Right lung (tissue), 10 donors: ENCODE measurements at places on chromosomes 3 and 15. TPM values are rescaled to one million over a fixed set of nuclear protein-coding genes. Genes with fewer than 3 reads are reported as not detected.

Gene ATP8B4
- 2.4 TPM for polyA plus RNA-seq

- peak; percentile 84 for DNase-seq
Observed at GRCh38 chr3:173397161-173398110, at the start of gene NLGN1. Gene NLGN1 (plus strand): TSS chr3:173397744.

Gene TMEM207
- polyA plus RNA-seq: 0.17 TPM

DNA sequence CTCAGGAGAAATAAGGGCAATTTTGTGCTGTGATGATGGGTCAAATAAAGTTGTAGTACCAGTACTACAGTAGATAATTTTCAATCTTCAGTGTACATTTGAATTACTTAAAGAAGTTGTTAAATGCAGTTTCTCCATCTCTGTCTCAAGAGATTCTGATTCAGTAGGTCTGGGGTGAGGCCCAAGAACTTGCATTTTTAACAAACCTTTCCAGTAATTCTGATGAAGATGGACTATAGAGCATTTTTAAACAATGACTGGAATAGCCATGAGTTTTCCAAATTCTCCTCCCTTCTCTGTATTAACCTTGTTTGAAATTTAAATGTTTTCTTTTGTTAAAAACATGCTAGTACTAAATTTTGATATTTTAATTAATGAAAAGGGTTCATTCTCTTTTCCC, 127.0 kb upstream of the CD96 start:
- no peak for DNase-seq

Gene PP2D1
- 0.66 TPM for polyA plus RNA-seq

Gene NOX5
- 1.2 TPM for polyA plus RNA-seq

DNA sequence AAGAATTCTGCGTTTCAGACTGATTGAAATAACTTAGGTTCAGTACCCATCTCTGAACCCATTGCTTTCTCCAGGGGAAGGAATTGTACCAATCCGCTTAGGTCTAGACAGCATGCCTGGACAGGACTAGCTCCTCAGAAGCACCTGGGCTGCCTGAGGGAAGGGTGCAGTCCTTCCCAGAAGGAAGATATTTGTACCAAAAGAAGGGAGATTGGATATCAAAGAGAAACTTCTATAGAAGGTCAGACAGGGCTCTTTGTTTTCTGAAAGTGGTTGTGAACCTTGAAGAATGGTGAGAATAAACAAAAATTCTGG, 133.8 kb upstream of the LRTM1 start:
- DNase-seq: no peak

DNA sequence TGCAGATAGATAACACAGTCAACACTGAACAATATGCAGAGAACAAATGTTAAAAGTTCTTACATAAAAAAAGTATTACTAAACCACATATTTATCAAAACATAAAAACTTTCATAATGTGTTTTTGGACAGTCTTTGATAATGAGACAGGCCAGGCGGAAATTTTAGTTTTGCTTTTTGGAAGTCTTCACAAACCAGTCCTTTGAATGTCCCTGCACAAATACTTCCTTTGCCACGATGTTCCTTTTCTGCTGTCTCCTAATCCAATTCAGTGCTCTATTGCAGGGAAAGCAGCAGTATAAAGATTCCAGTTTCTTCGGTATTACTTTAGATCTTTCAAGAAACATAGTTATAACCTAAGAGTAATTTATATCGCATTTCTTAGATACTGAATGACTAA, 135.9 kb downstream of the TBL1XR1 start:
- no peak for DNase-seq

GRCh38 chr3:195908694-195909581, 587 bp upstream of the TNK2 start:
- no peak for DNase-seq

Gene BUB1B
- polyA plus RNA-seq: 38.9 TPM

DNA sequence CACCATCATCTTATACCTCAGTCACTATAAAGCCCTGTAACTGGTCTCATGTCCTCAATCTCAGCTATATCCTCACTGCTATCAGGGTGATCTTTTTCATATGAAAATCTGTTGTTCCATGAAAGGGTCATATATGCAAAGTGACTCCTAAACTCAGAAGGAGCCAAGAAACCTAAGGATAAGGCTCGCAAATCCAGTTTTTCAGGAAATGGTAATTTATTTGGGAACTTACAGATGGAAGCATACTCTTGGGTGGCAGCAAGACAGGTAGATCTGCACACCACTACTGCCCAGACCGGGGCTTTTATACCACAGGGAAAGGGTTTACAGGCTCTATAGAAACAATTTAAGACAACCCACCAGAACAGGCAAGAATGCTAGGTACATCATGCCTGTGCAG, 272.3 kb downstream of the UBE2E2 start:
- DNase-seq: no peak
